ENCODE measurements at places on chromosomes 4 and X.

- DNase-seq: no peak
Measured at GRCh38 chrX:136823175-136823574, 42.4 kb upstream of the ARHGEF6 start.

- DNase-seq: no peak
Measured at GRCh38 chrX:7948483-7948882, 21.3 kb upstream of the PNPLA4 start.

DNA sequence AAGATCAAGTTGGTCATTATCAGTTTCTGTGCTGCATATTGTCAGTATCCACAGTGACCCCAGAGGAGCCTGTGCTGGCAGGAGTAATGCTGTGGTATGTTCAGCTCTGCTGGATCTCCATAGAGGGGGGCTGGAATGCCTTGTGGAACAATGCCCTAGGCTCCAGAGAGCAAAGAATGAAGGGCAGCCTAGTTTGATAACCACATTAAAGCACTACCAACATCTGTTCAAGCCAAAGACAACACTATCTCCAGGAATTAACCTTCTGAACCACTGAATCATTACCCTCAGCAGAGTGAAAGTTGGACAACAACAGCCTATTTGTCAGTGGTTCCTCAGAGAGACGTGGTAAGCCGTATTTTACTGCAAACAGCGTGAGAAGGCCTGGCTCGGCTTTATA is 192.3 kb upstream of the CXorf66 start:
- DNase-seq: no peak

DNA sequence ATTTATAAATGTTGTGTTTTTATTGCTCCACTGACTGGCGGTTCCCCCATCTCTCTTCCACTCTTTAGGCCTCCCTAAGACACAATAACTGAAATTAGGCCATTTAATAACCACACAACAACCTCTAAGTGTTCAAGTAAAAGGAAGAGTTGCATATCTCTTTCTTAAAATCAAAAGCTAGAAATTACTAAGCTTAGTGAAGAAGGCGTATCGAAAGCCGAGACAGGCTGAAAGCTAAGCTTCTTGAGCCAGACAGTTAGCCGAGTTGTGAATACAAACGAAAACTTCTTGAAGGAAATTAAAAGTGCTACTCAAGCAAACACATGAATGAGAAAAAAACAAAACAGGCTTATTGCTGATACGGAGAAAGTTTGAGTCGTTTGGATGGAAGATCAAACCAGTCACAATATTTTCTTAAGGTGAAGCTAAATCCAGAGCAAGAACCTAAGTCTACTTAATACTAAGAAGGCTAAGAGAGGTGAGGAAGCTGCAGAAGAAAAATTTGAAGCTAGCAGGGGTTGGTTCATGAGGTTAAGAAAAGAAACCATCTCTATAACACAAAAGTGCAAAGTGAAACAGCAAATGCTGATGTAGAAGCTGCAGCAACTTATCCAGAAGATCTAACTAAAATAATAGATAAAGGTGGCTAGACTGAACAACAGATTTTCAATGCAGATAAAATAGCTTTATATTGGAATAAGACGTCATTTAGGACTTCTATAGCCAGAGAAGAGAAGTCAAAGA is 194.0 kb upstream of the TTC29 start:
- no peak for DNase-seq

Measured in stimulated activated CD8-positive, alpha-beta memory T cell treated with anti-CD3 and anti-CD28 coated beads, Interleukin-2, amount 100 ng/mL, for 1 hour (primary cell).